ENCODE measurements at places on chromosomes 5 and 9. TPM values are rescaled to one million over a fixed set of nuclear protein-coding genes. Genes with fewer than 3 reads are reported as not detected.

MARCOL gene
- total RNA-seq: not detected

AMBP gene
- total RNA-seq: 0.27 TPM

FAM114A2 gene
- total RNA-seq: 34.7 TPM

MCC gene
- 62.4 TPM for total RNA-seq

DTWD2 gene
- 7.7 TPM for total RNA-seq

GFPT2 gene
- 54.4 TPM for total RNA-seq

MPDZ gene
- 41.0 TPM for total RNA-seq

RRAGA gene
- 62.5 TPM for total RNA-seq

LHX3 gene
- total RNA-seq: not detected

DMRT3 gene
- not detected for total RNA-seq

GNPDA1 gene
- 62.3 TPM for total RNA-seq

HTR1A gene
- total RNA-seq: not detected

ABLIM3 gene
- total RNA-seq: 13.9 TPM

PCDHB4 gene
- 0.65 TPM for total RNA-seq
